AG08395 (cell line): ENCODE measurements at places on chromosomes 1 and 21.

- DNase-seq, result no peak
Measured at GRCh38 chr1:21189906-21190500, 13.3 kb upstream of the EIF4G3 start.

- peak; percentile 40 for DNase-seq
Measured at GRCh38 chr1:9182784-9183257, 51.8 kb upstream of the H6PD start.

DNA sequence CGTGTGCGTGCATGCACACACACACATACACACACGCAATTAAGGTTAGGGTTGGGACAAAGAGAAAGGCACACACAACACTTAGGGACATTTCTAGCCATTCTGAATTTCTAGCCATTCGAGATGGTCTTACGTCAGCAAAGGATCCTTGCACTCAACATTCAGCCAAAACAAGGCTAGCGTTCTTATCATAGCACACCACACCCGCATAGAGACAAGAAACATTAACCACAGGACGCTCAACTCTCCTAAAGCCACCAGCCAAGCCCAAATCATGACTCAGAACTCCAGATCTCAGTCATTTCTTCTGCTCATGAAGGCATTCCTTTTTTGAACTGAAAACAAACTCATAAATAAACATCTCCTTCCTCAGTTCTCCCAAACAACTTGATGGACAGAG is 106.8 kb downstream of the LMO4 start:
- no peak for DNase-seq

DNA sequence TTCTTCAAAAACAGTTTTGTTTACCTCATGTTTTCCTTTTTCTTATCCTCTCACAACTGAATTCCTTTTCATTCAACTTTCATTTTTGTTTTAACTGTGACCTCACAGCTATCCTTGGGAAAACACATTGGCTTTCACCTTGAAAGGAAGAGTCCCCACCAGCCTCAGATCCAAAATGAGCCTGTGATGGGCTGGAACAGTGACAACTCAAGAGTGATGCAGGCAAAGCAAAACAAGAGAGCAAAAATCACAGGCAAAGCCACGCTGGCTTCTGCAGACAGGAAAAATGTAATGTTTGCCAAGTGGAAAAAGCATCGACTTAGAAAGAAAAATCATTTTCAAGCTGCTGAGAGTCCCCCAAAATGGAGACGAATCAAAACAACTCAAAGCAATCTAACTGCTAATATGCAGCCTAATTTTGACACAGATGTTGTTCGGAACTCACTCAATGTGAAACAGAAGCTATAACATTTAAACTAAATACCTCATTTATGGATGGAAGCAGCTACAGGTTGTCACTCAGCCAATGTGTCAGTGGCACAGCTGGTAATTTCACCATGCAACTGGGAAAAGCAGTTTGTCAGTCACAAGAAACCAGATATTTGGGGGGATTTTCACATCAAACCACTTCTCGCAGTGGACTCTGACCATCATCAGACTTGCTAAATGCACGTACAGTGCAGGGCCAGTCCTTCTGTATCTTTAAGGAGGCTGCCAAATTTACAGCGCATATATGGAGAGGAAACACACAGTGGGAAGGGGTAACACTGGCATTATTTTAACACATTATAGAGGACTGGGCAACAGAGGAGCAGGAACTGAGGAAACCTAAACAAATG is 50.7 kb downstream of the ALG14 start:
- no peak for DNase-seq

GRCh38 chr1:10903821-10904220 is 107.4 kb upstream of the CASZ1 start:
- DNase-seq, result no peak

- no peak for DNase-seq
Measured at GRCh38 chr1:161215076-161215475, at the start of gene FCER1G. Gene FCER1G (plus strand): TSS chr1:161215295. CDS start chr1:161215322, 27 bp downstream.

DNA sequence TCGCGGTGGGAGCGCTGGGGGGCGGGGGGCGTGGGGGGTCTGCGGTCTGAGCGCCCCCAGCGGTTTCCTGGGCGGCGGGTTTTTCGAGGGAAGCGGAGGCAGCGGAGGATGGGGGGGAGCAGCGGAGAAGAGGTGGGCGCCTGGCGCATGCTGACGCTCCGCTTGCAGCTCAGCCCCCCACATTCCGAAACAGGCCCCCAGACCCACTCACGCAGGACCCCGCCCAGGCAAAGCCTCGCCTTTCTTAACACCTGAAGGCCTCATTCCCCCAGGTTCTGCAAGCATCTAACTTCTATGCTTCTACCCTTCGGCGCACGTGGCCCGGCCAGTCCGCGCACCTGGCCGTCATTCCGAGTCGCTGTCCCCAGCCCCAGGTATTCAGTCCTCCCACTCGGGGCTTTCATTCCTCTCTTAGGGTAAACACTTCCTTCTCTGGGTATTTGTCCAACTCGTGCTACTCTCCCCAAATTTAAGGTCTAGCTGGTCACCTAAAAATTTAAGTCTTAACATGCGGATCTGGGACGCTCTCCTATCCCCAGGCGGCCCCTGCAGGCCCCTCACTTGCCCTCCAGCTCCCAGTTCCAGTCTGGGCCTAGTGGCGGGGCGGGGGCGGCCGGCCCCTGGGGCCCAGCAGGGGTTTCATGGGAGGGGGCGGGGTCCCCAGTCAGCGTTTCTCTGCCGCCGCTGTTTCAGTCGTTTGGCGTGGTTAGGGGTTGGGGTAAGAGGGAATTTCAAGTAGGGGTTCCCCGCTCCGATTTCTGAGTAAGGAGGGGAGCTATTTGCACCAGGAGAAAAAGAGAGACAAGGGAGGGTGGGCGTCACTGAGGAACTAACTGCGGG is 2.8 kb upstream of the ZBTB7B start:
- no peak for DNase-seq

GRCh38 chr1:228990906-228991569 is 255.8 kb downstream of the RHOU start:
- no peak for DNase-seq

- DNase-seq, result no peak
Measured at GRCh38 chr1:85494904-85495266, 29.9 kb upstream of the DDAH1 start.

DNA sequence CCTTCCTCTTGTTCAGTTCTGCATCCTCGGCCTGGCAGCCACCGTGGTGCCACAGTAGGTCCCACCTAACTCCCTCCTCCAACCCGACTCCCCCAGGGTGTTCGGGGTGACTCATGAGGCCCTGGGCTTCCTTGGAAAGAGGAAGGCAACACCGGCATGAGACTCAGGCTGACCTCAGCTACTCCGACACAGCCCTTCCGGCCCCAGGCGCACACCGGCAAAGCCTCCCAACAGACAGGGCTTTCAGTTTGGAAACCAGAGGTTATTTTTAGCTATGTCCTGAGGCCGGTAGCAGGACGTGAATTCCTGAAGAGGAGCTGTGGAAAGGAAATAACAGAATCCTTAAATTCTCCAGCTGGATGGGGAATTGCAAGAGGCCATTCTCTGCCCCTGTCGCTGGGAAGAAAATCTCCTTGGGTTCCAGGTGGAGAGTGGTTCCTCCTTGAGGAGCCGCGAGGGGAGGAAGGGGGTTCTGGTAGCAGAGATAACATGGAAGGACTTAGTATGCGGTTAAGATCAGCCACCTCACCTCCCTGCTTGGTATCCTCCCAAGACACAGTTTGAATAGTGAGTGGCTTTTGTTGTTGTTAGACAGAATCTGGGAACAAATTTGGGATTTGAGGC is 24.4 kb downstream of the PLXNA2 start:
- DNase-seq, result peak; percentile 60

- peak; percentile 52 for DNase-seq
Measured at GRCh38 chr21:44024887-44025353, 12.8 kb downstream of the TRAPPC10 start.

DNA sequence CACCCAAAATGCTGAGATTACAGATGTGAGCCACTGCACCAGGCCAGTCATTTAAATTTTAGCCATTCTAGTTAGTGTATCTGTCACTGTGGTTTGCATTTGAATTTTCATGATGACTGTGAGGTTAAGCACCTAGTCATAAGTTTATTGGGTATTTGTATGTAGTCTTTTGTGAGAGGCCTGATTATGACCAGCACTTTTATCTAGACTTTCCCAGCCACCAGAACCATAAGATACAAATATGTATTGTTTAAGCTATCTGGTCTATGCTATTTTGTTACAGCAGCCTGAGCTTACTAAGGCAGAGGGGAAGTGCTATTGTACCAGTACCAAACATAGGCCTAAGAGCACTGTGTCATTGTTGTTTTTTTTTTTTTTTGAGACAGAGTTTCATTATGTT is 19.9 kb upstream of the DNAJC6 start:
- DNase-seq, result no peak

DNA sequence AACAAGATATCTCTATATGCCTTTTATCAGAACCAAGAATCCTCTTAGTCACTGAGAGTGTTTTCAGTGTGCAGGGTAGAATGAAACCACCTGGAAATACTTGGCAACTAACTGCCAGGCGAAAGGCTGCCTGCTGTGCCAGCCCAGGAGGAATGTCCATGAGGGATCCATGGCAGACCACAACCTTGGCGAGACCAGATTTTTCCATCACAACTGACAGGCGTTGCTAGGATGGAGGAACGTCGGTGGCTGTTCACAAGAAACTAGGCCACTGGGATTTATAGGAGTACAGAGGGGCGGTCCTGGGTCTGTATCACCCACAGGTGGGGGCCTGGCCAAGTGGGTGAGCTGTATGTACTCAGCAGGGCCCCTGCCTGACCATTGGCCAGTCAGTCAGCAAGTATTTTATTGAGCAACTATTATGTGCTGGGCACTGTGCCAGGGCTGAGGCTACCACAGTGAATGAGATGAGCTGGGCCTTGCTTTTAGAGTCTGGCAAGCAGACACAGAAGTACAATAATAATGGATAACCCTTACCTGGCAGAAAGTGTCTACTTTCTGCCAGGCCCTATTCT is 199.4 kb downstream of the FOXD2 start:
- no peak for DNase-seq

- no peak for DNase-seq
Measured at GRCh38 chr1:87329526-87330056, 911 bp downstream of the LMO4 start.

DNA sequence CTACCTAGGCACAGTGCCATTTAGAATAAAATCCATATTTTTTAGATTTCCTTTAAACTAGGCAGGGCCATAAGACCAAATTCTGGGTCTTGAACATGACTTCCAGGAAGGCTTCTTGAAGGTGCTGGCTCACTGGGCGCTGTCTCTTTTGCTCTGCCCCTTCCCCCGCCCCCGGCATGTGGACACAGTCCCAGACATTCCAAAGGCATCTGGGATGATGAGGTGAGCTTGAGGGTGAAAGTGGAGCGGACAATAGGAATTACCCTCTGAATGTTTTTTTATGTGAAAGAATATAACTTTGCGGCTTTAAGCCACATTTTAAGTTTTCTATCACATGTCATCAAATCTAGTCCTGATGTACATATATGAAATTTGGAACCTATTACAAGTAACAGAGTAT is 29.4 kb downstream of the RWDD3 start:
- no peak for DNase-seq

DNA sequence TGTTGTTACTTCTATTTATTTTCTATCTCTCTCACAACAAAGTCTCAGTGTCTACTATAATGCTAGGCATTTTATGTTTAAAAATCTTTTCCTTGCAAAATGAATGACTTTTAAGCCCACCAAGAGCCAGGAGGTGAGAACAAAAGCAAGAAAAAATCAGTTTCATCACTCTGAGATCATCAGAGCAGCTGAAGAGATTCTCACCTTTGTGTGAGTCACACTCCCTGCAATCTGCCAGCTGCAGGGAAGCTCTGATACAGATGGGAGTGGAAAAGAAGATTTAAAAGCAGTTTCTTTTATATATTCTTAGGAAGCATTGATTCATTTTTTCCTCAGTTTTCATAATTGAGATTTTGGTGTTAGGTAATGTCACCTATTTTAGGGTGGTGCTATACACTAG is 107.6 kb downstream of the LHX9 start:
- DNase-seq, result no peak

DNA sequence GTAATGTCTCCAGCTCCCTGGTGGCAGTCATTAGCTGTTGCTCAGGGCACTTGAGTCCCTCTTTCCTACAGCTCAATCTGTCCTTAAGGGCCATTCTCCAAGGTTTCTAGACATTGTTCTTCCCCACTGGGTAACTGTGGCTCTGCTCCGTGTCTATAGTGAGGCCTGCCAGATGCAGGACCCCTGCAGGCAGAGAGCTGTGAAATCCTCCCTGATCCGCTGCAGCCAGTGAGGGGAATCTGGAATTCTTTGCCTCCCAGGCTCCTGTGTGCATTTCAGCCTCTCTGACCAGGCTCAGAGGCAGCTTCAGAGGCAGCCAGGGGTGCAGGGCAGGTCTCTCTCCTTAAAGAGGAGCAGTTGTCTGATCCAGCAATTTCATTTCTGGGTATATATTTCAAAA is 14.4 kb upstream of the IGSF21 start:
- DNase-seq, result no peak

DNA sequence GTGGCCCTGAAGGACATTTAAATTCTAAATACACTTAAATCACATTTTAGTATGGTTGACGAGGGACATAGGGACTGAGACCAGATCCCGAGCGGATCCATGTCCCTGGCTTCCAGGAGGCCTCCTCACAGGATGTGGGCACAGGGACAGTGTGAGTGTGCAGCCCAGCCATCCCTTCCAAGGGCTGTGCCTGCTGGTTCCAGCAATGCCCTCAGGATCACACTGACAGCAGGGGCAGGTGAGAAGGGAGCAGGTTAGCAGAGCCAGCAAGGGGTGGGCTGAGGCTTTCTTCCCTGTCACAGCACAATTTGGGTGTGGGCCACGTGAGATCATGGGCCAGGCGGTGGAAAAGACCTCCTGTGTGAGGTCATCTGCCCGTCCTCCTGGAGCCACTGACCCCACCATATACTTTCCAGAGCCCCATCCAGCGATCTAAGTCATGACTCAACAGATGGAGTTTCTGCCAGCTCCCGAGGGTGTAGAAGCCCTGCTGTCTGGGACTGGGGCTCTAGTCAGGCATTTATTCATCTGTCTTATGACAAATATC is 37.0 kb upstream of the PRSS38 start:
- peak; percentile 75 for DNase-seq

GRCh38 chr1:223316082-223316481 is 47.9 kb downstream of the SUSD4 start:
- DNase-seq, result no peak

GRCh38 chr1:47962750-47963492 is 34.3 kb downstream of the TRABD2B start:
- no peak for DNase-seq
